ENCODE measurements at places on chromosomes 7 and 10.

- DNase-seq = peak; percentile 39
These were observed 683 bp upstream of the ENTPD7 start for GRCh38 chr10:99658622-99659030.

DNA sequence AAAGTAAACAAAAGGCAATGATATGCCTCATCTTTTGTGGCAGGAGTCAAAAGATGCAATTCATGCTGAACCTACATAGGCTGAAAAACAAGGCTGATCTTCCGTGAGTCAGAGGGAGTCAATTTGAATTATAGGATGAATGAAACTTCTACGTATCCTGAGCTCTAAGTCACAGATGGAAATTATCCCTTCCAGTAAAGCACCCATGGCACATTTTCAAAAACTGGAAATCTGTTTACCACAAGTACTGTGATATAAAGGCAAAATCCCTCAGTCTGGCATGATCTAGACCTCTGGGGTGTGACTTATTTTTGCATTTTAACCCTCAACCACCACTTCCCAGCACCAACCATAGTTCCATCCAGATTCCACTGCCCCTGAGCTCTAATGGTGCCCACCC lies 69.6 kb downstream of the NRG3 start:
- DNase-seq = no peak

DNA sequence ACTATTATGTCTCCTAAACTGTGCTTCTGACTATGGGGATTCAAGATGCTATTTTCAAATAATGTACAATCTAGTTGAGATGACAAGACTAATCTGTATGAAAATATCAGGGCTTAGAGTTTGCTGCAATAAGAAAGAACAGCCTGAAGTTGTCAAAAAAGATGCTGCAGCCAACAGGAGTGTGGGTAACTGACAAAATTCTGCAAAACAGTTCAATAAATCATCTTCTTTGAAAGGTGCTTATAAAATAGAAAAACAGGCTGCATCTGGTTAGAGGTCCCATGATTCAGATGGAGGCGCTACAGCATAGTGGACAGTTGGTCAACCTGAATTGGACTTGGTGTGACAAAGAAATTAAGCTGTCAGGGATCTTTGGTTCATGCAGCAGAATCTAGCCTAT lies 511.0 kb downstream of the XPNPEP1 start:
- DNase-seq = no peak

DNA sequence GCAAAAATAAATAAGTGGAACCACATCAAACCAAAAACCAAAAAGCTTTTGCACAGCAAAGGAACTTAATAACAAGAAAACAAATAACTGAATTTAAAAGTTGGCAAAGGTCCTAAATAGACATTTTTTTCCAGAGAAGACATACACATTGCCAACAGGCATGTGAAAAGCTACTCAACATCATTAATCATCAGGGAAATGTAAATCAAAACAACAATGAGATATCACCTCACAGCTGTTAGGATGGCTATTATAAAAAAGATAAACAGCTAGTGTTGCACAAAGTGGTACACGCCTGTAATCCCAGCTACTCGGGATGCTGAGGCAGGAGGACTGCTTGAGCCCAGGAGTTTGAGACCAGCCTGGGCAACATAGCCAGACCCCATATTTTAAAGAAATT lies 2.2 kb upstream of the SUN3 start:
- DNase-seq = no peak

DNA sequence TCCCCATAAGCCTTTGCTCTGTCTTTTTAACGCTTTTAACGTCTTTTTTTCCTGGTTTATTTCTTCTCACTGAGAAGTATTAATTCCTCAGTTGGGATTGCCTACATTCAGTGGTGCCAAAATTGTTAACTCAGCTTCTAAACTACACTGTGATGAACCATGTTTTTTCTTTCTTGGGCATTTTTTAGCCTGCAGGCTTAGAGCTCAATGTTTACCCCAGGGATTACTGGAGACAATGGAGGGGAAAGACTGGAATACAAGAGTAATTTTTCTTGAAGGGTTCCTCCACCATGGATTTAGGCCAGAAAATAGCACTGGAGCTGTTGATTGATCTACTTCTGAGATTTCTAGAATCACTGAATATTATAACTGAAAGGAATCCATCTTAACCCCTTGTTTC lies 19.8 kb downstream of the STAMBPL1 start:
- no peak for DNase-seq

GRCh38 chr10:96439725-96440124 lies 74.0 kb downstream of the TLL2 start:
- no peak for DNase-seq

DNA sequence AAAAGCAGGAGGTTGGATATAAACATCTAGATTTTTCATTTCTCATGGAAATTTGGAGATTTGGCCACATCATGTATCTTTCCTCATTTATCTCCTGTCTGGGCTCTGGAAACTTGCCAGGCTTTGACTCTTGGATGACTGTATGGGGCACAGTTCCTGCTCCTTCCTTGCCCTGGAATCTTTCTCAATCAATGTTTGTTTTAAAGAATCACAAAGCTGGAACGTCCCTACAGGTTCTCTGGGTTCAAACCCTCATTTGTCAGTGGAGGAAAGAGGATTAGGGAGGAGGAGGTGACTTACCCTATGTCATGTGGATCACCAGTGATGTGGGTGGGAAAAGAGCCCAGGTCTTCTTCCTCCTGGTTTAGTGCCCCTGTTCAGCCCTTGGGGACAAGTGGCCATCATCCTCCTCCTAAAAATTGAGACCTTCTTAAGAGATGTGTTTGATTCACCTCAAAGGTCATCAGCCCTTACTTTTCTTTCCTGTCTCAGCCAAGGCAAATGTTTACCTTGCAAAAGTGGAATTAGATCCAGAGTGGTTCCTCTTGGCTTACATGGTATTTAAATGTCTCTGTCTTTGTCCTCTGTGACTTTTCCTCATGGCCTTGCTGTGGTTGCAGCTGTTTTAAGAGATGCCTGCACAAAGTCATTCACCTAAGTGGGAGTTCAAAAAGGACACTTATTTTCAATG lies 38.8 kb upstream of the PDZD8 start:
- DNase-seq = no peak

GRCh38 chr7:28245123-28245878 lies 64.7 kb upstream of the JAZF1 start:
- DNase-seq = no peak

- DNase-seq = no peak
These were observed 543.3 kb downstream of the CALN1 start for GRCh38 chr7:71868797-71869196.

DNA sequence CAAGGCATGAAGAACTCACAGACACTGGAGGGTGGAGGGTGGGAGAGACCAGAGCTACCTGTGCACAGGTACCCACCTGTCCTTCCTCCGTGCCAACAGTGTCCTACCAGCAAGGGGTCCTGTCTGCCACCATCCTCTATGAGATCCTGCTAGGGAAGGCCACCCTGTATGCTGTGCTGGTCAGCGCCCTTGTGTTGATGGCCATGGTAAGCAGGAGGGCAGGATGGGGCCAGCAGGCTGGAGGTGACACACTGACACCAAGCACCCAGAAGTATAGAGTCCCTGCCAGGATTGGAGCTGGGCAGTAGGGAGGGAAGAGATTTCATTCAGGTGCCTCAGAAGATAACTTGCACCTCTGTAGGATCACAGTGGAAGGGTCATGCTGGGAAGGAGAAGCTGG lies 21.8 kb downstream of the PRSS2 start:
- DNase-seq = no peak

- DNase-seq = no peak
These were observed 58.5 kb downstream of the TRUB1 start for GRCh38 chr10:114996542-114996941.

All from stimulated activated CD4-positive, alpha-beta T cell treated with anti-CD3 and anti-CD28 coated beads, TNF-alpha, amount 100 ng/mL, for 48 hours (primary cell).